ENCODE measurements at places on chromosomes 2 and 18.

- no peak for DNase-seq
Observed at GRCh38 chr2:219631406-219631891, 4.0 kb downstream of the SLC4A3 start.

GRCh38 chr18:69737851-69738250 lies 209.8 kb downstream of the CD226 start:
- no peak for DNase-seq

DNA sequence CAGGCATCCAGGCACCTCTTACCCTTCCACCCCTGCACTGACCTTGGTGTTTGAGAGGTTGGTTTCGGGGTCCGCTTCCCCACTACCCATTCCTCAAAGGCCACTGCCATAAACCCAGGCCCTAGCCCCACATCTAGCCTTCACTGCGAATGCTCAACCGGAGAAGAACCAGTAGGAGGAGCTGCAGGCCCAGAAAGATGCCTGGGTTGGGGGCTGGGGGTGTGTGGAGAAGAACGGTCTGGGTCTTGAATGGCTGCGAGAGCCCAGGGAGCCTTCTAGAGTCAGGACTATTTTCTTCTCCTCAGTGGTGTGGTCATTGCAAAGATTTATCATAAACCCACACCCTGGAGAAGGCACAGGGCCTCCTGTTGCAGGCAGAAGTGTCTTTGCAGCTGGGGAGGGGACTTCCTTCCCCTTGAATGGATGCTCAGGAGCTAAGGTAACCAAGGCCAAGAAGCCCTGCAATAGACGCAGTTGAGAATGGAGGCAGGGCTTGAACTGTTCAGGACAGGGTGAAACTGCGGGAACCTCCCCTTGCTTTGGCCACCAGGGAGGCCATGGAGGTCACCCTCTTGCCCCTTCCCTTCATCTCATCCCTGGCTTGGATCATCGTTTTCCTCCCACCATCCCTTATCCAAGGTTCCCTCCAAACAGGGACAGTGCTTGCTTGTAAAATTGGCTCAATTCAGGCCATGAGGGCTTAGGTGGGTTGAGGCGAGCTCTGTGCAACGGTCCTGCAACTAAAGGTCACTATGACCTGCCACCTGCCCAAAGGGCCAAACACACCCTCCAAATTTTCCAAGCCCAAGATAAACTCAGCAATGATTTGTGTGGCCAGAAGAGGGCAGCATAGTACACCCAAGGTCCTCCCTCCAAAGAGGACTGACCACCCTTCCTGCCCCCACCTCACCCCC lies 20.9 kb downstream of the THNSL2 start:
- DNase-seq: no peak

- DNase-seq: no peak
Observed at GRCh38 chr18:75140296-75140695, 68.6 kb downstream of the PTGR3 start.

- no peak for DNase-seq
Observed at GRCh38 chr2:170313347-170313991, 135.5 kb downstream of the MYO3B start.

- DNase-seq: no peak
Observed at GRCh38 chr2:55771612-55772011, 78.0 kb upstream of the PNPT1 start.

DNA sequence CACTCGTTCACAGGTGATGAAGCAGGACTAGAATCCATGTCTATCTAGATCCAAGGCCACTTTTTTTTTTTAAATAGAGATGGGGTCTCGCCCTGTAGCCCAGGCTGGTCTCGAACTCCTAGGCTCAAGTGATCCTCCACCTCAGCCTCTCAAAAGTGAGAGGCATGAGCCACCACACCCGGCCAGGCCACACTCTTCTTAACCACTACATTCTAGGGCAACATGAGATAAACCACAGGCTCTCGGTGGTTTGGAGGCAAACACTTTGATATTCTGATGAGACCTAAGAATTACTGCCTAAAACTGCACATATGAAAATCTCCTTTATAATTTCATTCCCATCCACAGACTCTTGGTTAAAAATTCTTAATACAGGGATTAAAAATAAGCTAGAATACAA lies 51.8 kb downstream of the USP34 start:
- DNase-seq: no peak

DNA sequence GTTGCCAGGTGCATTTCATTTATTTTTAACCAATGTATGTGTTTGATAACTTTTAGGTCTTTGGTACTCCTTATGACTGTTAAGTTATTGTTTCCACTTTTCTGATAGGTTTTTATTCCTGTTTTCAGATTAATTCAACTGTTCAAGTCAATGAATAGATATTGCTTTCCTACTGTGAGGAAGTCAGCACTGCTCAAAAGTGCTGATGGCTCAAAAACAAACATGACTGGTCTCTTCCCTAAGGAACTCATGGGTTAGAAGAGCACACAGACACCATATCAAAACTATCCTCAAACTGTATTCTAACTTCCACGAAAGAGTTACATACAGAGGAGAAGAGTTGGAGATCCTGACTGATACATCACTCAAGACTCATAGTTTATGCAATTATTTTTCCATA lies 39.9 kb upstream of the REG3G start:
- no peak for DNase-seq

DNA sequence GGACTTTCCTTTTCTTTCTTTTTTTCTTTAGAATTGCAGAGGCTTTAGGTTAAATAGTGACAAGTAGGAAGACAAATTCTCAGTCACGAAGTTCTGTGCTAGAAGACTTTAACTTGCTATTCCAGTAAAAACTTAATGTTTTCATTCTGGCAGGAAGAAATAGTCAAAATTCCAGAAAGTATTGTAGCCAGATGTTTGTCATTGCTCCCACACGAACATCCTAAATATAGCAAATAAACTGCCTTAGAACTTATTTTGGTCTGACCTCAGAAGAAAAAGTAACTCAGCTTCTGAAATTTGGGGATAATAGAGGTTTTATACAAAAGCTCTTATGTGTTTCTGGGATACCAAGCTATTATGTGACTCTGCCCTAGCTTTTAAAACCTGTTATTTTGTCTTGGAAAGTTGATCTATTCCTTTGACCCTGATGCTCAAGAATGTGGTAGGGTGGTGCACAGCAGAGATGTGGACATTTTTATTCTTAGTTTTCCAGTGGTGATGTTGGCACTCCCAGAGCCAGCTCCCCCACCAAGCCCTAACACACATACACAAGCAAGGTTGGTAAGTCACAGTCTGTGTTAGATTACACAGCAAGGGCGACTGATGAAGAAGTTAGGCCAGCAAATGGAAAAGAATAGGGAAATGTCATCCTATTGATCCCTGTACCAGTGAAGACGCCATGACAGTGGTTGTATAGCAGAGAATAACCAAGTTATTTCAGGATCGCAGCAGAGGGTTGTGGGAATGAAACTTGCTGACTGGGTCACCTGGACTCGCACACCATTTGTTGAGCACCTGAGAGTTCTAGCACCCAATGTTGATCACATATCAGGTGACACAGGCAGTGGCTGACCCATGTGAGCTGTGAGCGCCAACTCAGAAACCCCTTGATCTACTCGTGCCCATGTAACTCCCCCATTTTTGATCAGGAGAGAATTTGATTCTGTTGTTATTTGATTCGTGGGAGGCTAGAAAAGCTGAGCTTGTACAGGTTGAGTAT lies 23.7 kb downstream of the FARP2 start:
- DNase-seq: no peak

GRCh38 chr2:217934321-217935131 lies 68.3 kb downstream of the TNS1 start:
- no peak for DNase-seq

DNA sequence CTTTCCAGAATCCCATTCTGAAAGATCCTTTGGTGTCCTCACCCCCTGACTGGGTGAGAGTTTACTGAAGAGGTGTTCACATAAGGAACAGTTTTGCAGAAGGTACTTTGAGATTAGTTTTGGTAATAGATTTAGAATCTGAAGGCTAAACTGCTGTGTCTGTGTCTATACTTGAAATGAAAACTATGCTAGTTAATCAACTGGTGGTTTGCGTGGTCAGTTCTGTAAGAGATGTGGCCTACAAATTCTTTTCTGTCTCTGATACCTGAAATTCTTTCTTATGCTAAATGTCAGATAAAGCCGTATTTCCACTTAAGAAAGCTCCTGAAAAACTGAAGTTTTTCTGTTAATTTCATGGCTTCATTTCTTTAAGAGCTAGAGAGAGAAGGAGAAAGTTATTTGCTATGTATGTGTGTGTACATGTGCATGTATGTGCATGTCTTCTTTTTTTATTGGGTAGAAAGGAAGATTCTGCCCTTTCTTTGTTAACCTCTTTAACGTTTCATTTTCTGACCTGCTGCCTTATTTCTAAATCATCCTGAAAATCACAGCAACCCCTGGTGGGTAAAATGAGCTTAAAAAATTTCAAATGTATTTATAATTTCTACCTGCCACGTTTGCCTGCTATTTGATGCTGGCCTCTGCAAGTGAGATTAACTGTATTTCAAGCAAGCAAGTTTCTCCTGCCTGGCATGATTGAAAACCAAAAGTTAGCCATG lies 552.0 kb upstream of the NRP2 start:
- no peak for DNase-seq

DNA sequence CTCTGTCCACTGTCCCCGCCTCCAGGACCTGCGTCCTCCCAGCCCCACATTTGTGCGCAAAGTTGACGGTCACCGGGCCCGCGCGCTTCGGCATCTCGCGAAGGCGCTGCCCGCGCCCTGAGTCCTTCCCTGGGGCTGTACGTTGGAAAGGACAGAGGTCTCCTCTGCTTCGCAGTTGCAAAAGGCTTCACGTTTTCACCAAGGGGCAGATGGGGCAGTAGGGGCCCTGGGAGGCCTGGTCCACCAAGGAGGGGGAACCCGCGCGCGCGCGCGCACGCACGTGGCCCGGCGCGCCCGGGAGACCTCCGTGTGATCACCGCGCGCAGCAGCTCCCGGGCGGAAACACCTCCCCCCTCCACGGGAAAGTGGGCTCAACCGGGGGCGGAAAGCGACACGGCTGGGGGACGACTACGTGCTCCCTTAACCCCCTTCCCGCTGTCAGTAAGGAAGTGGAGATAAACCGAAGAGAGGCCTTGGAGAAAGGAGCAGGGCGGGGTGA lies 21.9 kb downstream of the TEX44 start:
- no peak for DNase-seq

- DNase-seq: no peak
Observed at GRCh38 chr2:32963941-32964340, 17.2 kb downstream of the LTBP1 start.

- DNase-seq: no peak
Observed at GRCh38 chr2:88753833-88754584, 62.5 kb downstream of the RPIA start.

DNA sequence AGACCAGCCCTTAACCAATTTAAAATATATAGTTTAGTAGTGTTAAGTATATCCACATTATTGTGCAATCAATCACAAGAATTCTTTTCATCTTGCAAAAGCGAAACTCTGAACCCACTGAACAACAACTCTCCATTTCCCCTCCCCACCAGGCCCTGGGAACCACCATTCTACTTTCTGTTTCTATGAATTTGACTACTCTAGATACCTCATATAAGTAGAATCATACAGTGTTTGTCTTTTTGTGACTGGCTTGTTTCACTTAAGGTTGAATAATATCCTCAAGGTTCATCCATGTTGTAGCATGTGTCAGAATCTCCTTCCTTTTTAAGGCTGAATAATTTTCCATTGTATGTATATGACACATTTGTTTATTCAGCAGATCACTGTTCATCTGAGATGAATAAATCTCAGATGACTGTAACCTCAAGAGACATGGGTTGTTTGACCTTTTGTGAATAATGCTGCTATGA lies 8.1 kb upstream of the SOS1 start:
- DNase-seq: no peak
